ENCODE measurements at places on chromosomes 6 and 20.
A peak's percentile ranks its signal among the peaks of the same experiment; 100 is the strongest.

DNA sequence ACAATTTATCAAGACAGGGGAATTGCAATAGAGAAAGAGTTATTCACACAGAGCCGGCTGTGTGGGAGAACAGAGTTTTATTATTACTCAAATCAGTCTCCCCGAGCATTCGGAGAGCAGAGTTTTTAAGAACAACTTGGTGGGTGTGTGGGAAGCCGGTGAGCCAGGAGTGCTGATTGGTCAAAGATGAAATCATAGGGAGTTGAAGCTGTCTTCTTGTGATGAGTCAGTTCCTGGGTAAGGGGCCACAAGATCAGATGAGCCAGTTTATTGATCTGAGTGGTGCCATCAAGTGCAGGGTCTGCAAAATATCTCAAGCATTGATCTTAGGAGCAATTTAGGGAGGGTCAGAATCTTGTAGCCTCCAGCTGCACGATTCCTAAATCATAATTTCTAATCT, 50.0 kb upstream of the ECI2 start:
- H3K4me3 ChIP-seq, result no peak overlapping the region
- H3K27ac ChIP-seq, result no peak overlapping the region
- H3K36me3 ChIP-seq, result no peaks in the 10 kb centered on the region
- DNase-seq, result no peak

- H3K4me1 ChIP-seq, result peaks cover 17% of the 10 kb centered on the region
- H3K4me3 ChIP-seq, result no peak overlapping the region
- no peak for DNase-seq
- H3K27me3 ChIP-seq, result no peaks in the 10 kb centered on the region
These were observed 6.1 kb downstream of the CCDC167 start for GRCh38 chr6:37493661-37493995.

DNA sequence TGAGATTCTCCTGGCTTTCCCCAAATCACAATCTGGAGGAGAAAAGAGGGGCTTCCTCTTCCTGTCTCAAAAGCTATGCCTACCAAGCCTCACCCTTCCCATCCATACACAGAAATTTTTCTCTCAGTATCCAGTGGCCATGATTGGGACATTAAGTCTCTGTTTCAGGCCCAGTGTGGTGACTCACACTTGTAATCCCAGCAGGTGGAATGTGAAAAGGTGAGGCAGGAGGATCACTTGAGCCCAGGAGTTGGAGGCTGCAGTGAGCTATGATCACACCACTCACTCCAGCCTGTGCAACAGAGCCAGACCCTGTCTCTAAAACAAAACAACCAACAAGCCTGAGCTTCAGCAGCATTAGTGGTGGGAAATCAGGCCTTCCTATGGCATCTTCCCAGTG, 210.0 kb downstream of the OGFRL1 start:
- H3K27ac ChIP-seq, result no peak overlapping the region
- no peaks in the 10 kb centered on the region for H3K36me3 ChIP-seq
- no peak for DNase-seq
- H3K4me1 ChIP-seq, result peaks cover 40% of the 10 kb centered on the region

DNA sequence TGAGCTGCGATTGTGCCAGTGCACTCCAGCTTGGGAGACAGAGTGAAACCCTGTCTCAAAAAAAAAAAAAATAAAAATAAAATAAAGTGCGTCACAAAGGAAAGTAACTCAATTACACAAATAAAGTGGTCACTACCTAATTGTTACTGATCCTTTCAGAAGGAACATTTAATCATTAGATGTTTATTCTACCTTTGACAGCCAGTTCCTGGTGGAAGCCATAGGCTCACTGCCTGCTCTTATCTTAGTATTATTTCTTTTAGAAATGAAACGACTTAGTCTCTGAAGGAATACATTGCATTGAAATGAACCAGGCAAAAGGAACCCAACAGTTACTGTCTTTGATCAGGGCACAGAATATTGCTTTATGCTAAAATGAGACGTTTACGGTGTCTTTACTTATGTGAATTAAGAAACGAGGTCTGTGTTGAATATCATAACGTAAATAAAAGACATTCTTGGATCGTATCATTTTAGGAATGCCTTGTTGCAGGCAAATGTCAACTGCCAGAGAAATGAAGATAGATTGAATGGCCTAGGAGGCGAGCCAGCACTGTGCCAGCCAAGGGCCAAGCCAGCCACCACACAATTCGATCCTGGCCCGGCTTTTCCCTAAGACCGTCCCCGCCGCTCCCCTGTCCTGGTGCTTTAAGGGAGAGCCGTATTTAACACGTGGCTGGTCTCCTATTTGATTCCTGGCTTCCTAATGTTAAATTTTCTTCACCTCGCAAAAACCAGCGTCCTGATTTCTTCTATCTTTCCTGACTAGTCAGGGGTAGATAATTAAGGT, 136.7 kb upstream of the GMDS start:
- DNase-seq, result no peak
- no peaks in the 10 kb centered on the region for H3K27me3 ChIP-seq
- peaks cover 12% of the 10 kb centered on the region for H3K4me1 ChIP-seq
- H3K36me3 ChIP-seq, result no peaks in the 10 kb centered on the region
- H3K27ac ChIP-seq, result no peak overlapping the region
- H3K4me3 ChIP-seq, result no peak overlapping the region

DNA sequence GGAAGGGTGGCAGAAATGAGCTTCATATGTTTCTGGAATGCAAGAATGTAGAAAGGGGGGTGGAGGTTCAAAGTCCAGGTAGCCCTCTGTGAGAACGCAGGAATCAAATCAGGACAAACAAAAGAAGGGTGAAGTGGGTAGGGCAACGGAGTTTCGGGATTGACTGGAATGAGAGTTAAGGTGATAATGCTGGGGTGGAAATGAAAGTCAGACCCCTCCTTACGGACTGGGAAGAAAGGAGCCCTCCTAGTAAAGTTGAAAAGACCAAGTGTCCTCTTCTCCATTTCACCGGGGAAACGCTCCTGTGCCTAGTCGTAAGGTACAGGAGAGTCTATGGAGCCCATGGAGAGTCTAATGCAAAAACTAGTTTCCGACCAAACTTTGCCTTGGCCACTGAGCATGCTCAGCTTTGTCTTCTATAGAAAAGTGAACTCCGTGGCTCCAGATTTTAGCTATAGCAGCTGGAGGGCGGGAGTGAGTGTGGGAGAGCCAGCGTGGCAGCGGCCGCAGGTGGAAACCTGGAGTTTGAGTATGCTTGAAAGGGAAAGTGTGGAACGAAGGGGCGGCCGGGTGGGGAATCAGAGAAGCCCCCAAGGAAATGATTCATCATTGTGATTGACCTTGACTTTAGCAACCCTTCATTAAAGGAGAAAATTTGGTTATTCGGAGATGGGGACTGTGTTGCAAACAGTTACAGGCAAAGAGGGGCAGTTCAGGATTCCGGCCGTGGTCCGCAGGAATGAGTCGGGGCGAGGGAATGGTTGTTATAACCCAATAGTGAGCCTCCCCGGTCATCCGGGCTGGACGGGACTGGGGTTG, 1.3 kb upstream of the LRRC1 start:
- H3K4me3 ChIP-seq, result peak overlapping the region; percentile 99
- no peaks in the 10 kb centered on the region for H3K27me3 ChIP-seq
- peak overlapping the region; percentile 100 for H3K27ac ChIP-seq
- peaks cover 4% of the 10 kb centered on the region for H3K36me3 ChIP-seq
- no peak for DNase-seq

GRCh38 chr6:5869261-5869660, 137.5 kb downstream of the NRN1 start:
- H3K27me3 ChIP-seq, result no peaks in the 10 kb centered on the region
- no peak overlapping the region for H3K27ac ChIP-seq
- H3K36me3 ChIP-seq, result peaks cover 5% of the 10 kb centered on the region

DNA sequence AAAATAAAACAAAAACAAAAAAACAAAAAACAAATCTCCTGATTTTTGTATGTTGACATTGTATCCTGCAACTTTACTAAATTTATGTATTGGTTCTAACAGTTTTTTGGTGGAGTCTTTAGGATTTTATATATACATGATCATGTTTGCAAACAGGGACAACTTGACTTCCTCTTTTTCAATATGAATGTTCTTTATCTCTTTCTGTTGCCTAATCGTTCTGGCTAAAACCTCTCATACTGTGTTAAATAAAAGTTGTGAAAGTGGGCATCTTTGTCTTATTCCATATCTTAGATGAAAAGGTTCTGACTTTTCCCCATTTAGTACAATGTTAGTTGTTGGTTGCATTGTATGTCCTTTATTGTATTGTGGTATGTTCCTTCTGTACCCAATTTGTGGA, 261.7 kb upstream of the NOX3 start:
- H3K27ac ChIP-seq, result no peak overlapping the region
- H3K4me1 ChIP-seq, result no peaks in the 10 kb centered on the region
- no peak overlapping the region for H3K4me3 ChIP-seq
- DNase-seq, result no peak

- H3K36me3 ChIP-seq, result no peaks in the 10 kb centered on the region
- H3K4me1 ChIP-seq, result no peaks in the 10 kb centered on the region
- H3K4me3 ChIP-seq, result no peak overlapping the region
- no peak for DNase-seq
- H3K27ac ChIP-seq, result no peak overlapping the region
These were observed 17.7 kb downstream of the SLC12A5 start for GRCh38 chr20:46046588-46047310.

- peaks cover 13% of the 10 kb centered on the region for H3K36me3 ChIP-seq
- no peak overlapping the region for H3K4me3 ChIP-seq
- no peak overlapping the region for H3K27ac ChIP-seq
- no peaks in the 10 kb centered on the region for H3K4me1 ChIP-seq
- no peaks in the 10 kb centered on the region for H3K27me3 ChIP-seq
- DNase-seq, result no peak
These were observed 36.7 kb upstream of the AAR2 start for GRCh38 chr20:36199345-36200257.

- H3K4me1 ChIP-seq, result no peaks in the 10 kb centered on the region
- H3K36me3 ChIP-seq, result peaks cover 7% of the 10 kb centered on the region
- no peak overlapping the region for H3K27ac ChIP-seq
- H3K27me3 ChIP-seq, result no peaks in the 10 kb centered on the region
- no peak overlapping the region for H3K4me3 ChIP-seq
- no peak for DNase-seq
These were observed 104.3 kb downstream of the AHI1 start for GRCh38 chr6:135393289-135393688.

DNA sequence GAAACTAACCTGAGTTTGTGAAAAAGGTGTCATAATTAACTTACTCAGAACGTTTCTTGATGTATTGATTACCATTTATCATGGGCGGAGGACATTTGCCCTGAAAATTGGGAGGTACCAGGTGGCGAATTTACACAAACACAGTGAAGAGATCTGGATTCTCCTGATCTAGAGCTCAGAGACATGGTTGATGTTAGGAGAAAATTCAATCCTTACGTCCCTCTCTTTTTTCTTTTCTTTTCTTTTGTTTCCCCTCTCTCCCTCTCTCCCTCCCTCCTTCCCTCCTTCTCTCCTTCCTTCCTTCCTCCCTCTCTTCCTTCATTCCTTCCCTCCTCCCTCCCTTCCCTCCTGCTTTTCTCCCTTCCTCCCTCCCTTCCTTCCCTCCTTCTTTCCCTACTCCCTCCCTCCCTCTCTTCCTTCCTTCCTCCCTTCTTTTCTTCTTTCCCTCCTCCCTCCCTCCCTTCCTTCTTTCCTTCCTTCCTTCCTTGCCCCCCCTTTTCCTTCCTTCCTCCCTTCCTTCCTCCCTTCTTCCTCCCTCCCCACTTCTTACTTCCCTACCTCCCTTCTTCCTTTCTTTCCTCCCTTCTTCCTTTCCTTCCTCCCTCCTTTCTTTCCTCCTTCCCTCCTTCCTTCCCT, 234.1 kb downstream of the OTOR start:
- H3K27me3 ChIP-seq, result peaks cover 9% of the 10 kb centered on the region
- no peak overlapping the region for H3K27ac ChIP-seq
- H3K4me3 ChIP-seq, result no peak overlapping the region
- no peak for DNase-seq
- H3K4me1 ChIP-seq, result no peaks in the 10 kb centered on the region

DNA sequence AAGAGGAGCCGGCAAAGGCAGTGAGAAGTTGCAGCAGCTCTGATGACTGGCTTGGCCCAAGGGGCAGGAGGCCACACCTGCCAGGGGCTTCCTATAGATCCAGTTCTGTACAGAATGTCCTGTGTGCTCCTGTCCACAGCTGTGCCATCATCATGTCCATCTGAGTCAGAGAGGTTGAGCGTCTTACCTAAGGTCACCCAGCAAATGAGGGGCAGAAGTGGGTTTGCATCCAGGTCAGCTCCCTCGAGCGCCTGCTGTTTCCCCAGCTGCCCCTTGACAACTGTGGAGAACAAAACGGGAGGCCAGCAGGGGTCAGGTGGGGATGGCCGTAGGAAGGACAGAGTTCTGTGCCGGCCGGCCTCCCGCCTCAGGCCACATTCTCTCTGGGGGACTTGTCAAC, 47.6 kb downstream of the DLGAP4 start:
- DNase-seq, result no peak
- no peaks in the 10 kb centered on the region for H3K4me1 ChIP-seq
- H3K36me3 ChIP-seq, result no peaks in the 10 kb centered on the region
- H3K27me3 ChIP-seq, result peaks cover 64% of the 10 kb centered on the region

GRCh38 chr20:9035126-9035525, 33.8 kb upstream of the PLCB4 start:
- H3K4me3 ChIP-seq, result no peak overlapping the region
- no peaks in the 10 kb centered on the region for H3K27me3 ChIP-seq
- no peaks in the 10 kb centered on the region for H3K36me3 ChIP-seq
- no peak overlapping the region for H3K27ac ChIP-seq

GRCh38 chr6:106849676-106850332, 124.7 kb downstream of the CD24 start:
- no peak for DNase-seq
- no peak overlapping the region for H3K27ac ChIP-seq
- no peak overlapping the region for H3K4me3 ChIP-seq

DNA sequence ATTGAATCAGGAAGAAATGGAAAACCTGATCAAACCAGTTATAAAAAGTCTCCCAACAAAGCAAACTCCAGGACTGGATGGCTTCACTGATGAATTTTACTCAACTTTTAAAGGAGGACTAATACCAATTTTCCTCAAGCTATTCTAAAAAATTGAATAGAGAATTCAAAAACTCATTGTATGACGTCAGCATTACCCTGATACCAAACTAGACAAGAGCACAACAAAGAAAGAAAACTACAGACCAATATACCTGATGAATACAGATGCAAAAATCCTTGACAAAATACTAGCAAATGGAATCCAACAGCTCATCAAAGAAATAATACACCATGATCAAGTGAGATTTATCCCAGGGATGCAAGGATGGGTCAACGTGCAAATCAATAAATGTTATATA, 172.9 kb downstream of the FNDC1 start:
- no peak overlapping the region for H3K27ac ChIP-seq
- no peaks in the 10 kb centered on the region for H3K4me1 ChIP-seq
- H3K36me3 ChIP-seq, result no peaks in the 10 kb centered on the region
- DNase-seq, result no peak
